ENCODE measurements at places on chromosomes 5 and 9.
A peak's percentile ranks its signal among the peaks of the same experiment; 100 is the strongest.

- DNase-seq = no peak
Measured at GRCh38 chr9:89367726-89368437, 49.6 kb downstream of the SECISBP2 start.

GRCh38 chr5:178467205-178467567 lies 123.0 kb downstream of the COL23A1 start:
- no peak for DNase-seq

GRCh38 chr5:133916914-133917313 lies 51.5 kb downstream of the C5orf15 start:
- no peak for DNase-seq

DNA sequence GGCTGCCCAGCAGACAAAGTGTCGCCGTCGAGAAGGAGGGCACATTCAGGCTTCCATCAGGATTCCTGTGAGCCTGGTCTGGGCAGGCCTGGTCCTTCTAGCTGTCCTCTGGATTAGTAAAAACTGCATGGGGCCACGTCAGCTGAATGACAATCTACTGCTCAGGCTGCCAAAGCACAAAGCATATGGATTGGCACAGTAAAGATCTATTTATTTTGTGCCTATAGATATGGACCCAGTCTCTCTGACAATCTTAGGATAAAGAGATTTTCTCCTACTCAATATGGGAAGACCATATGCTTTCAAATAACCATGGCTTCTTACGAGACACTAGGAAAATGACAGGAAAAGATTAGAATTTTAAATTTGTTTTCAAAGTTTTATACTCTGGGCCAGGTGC lies 24.1 kb downstream of the ANKH start:
- no peak for DNase-seq

- no peak for DNase-seq
Measured at GRCh38 chr5:6904860-6905259, 191.6 kb downstream of the TENT4A start.

DNA sequence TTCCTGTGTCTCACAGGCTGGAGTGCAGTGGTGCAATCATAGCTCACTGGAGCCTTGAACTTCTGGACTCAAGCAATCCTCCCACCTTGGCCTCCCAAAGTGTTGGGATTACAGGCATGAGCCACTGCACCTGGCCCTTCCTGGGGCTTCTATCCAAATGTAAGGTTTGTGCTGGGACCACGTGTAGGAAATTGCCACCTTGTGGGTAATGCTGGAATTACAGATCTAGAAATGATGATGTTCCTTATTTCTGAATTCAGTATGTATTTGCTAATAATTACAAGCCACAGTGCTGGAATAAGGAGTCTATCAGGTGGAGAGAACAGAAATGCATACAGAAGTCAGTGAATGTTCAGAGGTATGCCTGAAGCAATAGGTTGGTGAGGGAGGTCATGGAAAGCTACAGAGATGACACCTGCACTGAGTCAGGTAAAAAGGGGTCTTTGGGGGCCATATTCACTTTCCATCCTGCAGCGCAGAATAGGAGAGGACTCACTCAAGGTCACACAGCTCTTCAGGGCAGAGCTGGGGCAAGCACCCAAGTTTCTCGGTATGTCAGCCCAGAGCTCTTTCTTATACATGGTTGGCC lies 8.8 kb upstream of the IGFBPL1 start:
- peak; percentile 31 for DNase-seq

GRCh38 chr9:129184596-129185122 lies 6.6 kb upstream of the IER5L start:
- DNase-seq = no peak

- no peak for DNase-seq
Measured at GRCh38 chr5:180454752-180455151, 39.4 kb upstream of the CNOT6 start.

DNA sequence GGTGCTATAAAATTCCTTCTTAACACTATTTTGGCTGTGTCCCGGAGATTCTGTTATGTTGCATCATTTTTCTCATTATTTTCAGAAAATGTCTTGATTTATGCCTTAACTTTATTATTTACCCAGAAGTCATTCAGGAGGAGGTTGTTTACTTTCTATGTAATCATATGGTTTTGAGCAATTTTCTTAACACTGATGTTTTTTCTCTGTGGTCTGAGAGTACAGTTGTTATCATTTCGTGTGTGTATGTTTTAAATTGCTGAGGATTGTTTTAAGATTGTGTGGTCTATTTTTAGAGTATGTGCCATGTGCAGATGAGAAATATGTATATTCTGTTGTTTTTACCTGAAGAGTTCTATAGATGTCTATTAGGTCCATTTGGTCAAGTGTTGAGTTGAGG lies 498.1 kb upstream of the ZNF608 start:
- DNase-seq = no peak

GRCh38 chr5:58043032-58043945 lies 416.6 kb downstream of the PLK2 start:
- DNase-seq = no peak

DNA sequence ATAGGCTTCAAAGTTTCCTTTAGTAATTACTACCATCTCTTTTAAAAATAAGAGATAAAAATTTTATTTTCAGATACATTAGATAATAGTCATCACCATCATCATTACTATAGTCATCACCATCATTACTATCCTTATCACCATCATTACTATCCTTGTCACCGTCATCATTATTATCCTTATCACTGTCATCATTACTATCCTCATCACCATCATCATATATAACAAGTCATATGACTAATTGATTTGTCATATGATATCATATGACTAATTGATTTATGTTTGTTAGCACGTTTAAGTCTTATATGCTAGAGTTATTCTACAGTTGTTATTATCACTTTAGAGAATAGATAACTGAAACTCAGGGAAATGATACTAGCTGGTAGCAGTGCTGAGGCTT lies 382.1 kb upstream of the CDH18 start:
- DNase-seq = no peak

DNA sequence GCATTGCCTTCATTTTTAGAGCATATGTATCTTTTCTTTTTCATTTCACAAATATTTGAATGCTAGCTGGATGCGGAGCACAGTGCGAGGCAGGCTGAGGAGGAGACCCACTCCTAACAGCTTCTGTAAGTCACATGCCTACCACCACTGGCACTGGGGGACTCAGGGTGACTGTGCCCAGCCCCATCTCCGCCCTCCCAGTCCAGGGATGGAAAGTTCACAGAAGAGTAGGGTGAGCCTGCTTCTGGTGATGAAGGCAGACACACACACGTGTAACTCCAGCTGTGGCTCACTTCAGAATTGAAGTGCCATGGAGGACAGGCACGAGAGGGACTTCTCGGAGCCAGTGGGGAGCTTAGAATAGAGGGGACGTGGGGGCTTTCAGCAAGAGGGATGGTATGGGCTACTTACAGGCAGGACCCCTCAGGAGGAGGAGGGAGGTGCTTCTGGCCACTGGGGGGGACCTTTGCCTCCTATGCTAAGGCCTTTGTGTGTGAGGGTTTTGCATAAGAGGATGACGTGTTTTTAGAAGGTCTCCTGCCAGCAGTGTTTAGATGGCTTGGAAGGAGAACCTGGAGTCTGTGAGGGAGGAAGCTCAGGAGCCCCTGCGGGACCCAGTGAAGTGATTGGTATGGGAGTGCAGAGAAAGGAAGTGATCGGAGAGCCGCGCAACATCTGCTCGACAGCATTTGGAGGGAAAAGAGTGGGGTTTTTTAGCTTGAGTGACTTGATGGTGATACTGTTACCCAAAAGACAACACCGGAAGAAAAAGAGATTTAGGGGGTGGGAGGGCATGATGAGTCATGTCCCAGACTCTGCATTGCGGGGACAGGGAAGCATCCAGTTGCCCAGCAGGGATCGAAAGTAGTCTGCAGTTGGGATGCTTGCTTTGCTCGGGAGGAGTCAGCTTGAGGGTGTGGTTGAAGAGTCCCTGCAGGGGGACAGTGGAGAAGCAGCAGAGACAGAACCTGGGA lies 163.5 kb upstream of the OTULINL start:
- DNase-seq = no peak

GRCh38 chr5:59117320-59117719 lies 534.4 kb downstream of the RAB3C start:
- DNase-seq = no peak

GRCh38 chr5:4976902-4977301 lies 163.2 kb upstream of the ADAMTS16 start:
- DNase-seq = no peak

GRCh38 chr9:111427186-111427585 lies 57.0 kb downstream of the ECPAS start:
- DNase-seq = peak; percentile 1

- peak; percentile 62 for DNase-seq
Measured at GRCh38 chr5:67246108-67246507, 49.5 kb upstream of the CD180 start.

DNA sequence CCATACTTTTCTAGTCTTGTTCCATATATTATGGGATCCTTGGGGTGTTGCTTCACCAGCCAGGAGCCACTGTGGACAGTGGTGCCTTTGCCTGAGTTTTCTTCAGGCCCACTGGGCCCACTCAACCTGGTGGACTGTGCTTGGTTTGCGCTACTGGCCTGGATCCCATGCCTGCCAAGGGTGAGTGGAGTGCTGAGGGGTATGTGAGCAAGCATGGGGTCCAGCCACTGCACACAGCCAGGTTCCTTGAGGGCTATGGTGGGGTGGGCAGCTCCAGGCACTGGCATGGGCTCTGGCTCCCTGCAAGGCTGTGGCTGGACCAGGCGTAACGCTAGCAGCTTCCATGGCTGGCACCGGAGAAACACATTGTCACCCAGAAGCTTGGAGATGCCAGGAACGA lies 13.2 kb upstream of the PRR16 start:
- no peak for DNase-seq

DNA sequence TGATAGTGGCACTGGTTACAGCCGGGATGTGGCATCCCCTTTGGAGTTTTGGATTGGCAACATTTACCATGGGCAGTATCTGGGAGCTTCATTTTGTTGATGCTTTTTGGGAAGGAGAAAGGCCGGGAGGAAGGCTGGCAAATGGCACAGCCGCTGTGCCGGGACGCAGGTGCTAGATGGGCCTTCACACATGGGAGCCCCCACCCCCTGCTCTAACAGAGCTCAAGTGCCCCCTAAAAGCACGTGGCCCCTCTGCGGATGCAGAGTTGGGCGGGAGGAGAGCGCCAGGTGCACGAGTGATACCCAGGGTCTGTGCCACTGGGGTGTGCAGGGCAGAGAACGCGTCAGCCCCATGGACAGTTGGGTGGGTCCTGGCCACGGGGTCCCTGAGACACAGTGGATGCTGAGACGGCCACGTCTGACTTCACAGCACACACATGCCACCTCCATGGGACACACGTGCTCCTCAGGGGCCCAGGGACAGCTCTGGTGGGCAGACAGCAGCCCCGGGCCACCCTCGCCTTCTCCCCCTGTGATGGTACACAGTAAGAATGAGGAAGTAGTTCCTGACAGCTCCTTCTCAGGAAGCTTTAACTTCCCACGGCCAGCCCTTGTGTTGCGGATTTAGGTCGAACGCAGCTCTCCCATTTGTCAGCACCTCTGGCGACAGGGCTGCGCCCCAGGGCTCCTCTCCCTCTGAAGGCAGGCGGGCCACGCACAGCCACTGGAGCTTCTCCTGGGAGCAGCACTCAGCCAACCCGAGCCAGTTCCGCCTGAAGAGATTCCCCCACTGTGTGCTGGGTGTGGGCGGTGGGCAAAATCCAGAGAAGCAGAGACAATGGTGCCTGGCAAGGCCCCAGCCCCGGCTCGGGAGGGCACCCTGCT lies 10.8 kb downstream of the SLC9A3 start:
- no peak for DNase-seq

GRCh38 chr5:157828944-157829639 lies 29.9 kb downstream of the CLINT1 start:
- no peak for DNase-seq

- no peak for DNase-seq
Measured at GRCh38 chr5:68685863-68686262, 408.0 kb upstream of the SLC30A5 start.

DNA sequence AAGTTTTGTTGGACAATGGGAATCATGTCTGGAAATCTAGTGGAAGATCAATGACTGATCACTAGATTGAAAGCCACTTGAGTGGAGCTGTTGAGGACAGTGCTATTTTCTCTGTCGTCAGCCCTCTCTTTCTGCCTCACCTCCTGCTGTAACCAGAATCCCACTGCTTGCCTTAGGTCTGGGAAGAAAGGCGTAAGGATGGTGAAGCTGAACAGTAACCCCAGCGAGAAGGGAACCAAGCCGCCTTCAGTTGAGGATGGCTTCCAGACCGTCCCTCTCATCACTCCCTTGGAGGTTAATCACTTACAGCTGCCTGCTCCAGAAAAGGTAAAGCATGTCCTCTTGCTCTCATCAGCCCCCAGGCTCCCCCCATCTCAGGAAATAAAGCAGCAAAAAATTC lies 1.1 kb downstream of the NSG2 start:
- DNase-seq = no peak

GRCh38 chr9:115921301-115921700 lies 232.3 kb upstream of the PAPPA start:
- no peak for DNase-seq

GRCh38 chr9:5582835-5583195 lies 46.1 kb upstream of the RIC1 start:
- no peak for DNase-seq

GRCh38 chr9:105146677-105147076 lies 97.8 kb upstream of the SLC44A1 start:
- no peak for DNase-seq

- DNase-seq = peak; percentile 27
Measured at GRCh38 chr5:132883261-132883834, 9.9 kb downstream of the LEAP2 start.

GRCh38 chr5:72066705-72067107 lies 40.6 kb upstream of the MAP1B start:
- DNase-seq = no peak

DNA sequence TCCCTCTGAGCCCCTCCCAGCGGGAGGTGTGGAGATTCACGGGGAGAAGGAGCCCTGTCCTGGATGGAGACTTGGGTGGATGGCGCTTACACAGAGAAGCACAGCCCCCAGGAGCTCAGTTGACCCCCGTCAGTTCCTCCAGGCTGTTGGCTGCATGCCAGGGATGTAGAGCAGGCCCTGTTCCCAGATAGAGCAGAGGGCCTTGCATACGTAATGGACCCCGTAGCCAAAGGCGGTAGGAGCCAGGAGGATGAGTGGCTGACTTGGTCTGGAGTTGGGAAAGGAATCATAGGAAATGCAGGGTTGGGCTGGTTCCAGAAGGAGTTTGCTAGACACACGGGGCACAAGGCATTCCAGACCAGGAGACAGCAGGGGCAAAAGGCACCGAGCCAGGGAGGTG lies 2.5 kb downstream of the PMPCA start:
- no peak for DNase-seq

- DNase-seq = peak; percentile 81
Measured at GRCh38 chr5:169980418-169981053, at the start of gene INSYN2B. Gene INSYN2B, minus strand, starts transcription at chr5:169980495. Its CDS starts 96,597 bp downstream, at chr5:169883898.

- no peak for DNase-seq
Measured at GRCh38 chr5:174423558-174423957, 300.8 kb upstream of the MSX2 start.

DNA sequence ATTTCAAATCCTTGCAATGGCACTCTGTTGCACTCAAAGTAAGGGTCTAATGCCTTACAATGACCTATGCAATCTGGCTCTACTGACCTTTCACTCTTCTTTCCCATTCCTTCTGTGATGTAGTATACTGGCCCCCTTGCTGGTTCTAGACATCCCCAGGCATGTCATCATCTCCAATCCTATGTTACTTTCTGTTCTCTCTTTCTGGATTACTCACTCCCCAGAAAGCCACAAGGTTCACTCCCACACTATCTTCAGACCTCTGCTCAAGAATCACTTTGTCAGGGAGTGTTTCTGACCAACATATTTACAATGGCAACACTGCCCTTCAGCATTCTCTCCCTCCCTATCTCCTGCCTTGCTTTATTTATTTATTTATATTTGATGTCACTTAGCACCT lies 802.2 kb upstream of the WWC1 start:
- no peak for DNase-seq

- DNase-seq = no peak
Measured at GRCh38 chr9:129497005-129497812, 123.7 kb downstream of the C9orf50 start.

All from NCI-H2227 treated with DMSO at 0.1 percent for 48 hours (cell line).